ENCODE measurements at places on chromosomes 2 and 18.

DNA sequence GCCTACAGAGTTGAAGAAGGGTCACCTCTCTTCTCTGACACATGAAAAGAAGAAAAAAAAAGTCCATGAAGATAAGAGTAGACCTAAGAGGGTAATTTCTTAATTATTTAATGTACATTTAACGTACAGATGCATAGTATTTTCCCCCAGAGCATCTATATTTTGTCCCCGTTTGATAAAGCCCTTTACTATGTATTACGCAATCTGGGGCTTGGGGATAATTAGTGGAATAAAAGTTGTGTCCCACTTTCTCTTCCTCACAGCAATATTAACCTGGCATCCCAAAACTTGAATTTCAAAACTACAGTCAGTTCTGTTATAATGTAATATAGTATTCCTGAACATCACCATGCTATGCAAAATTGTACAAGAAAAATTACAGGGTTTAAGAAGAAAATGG, 254.1 kb downstream of the SUCLG1 start:
- DNase-seq: no peak

DNA sequence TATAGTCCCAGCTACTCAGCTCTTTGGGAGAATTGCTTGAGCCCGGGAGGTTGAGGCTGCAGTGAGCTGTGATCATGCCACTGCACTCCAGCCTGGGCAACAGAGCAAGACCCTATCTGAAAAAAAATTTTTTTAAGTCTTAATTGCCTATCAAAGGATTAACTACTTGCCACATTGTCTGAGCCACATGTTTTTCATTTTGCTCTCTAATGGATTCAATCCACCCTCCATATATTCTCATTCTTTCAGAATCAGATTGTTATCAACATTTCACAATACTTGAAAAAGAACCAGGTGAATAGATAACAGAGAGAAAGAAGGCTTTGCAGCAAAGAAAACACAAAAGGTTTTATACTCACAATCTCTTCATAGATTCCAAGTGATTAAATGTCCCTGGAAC, 61.0 kb downstream of the PXDN start:
- DNase-seq: no peak

GRCh38 chr2:107931412-107931811, 54.9 kb upstream of the SLC5A7 start:
- no peak for DNase-seq

- DNase-seq: no peak
Measured at GRCh38 chr18:48997985-48998831, 47.4 kb upstream of the SMAD7 start.

- no peak for DNase-seq
Measured at GRCh38 chr2:132607426-132608090, 62.4 kb downstream of the LYPD1 start.

DNA sequence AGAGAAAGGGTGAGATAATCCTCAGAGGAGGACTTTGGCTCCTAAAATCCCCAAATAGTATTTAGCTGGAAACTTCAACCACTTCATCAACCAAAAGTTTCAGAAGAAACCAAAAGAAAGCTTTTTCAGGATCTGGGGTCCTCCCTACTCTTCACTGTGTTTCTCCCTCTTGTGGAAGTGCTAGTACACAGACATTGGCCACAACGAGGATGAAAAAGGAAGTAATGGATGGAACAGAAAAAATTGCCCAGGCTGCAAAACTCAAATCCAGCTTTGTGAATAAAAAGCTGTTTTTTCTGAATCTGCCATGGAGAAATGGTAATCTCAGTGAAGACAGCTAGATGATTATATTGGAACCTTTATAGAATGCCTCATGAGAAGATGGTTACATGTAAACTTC, 4.0 kb downstream of the PID1 start:
- DNase-seq: no peak

DNA sequence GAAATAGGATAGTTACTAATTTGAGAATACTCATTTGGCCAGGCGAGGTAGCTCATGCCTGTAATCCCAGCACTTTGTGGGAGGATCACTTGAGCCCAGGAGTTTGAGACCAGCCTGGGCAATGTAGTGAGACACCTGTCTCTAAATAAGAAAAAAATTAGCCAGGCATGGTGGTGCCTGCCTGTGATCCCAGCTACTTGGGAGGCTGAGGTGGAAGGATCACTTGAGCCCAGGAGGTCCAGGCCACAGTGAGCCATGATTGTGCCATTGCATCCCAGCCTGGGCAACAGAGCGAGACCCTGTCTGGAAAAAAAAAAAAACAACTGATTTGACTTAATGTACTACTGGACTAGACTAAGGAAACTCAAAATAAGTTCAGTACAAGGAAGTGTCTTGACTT, 32.7 kb upstream of the ZNF638 start:
- no peak for DNase-seq

DNA sequence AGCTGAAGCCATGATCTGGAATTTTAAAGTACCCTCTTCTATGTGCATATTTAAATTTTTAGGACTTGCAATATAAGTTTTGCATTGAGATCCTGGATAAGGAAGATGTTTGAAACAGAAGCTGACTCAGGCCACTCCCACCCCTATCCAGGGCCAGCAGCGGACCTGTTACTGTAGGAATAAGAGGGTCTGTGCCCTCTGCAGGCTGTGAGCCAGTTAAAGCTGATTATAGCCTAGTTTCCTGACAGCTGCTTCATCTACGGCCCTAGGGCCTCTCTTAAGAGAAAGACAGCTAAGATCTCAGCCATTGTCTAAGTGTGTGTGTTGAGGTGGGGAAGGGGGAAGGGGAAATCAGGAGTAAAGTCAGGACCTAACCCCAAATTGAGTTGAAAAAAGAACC, 234.0 kb downstream of the HAUS1 start:
- DNase-seq: no peak

- no peak for DNase-seq
Measured at GRCh38 chr2:118974103-118974993, 32.4 kb downstream of the MARCO start.

DNA sequence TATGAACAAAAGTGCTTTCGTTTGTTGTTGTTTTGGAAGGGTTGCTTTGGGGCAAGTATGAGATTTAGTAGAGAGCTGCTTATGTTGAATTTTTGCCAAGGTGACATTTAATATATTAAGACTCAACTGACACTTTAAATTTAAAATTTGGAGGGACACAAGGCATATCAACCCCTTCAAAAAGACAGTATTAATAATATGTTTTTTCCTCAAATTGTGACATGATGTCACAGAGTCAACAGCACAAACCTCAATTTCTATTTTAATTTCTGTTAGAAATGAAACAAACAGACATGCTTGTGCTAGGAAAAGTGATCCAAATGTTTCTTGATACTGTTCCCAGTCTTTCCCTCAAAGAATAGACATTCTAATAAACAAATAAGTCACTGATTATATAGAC, 218.9 kb downstream of the CYRIA start:
- no peak for DNase-seq

- no peak for DNase-seq
Measured at GRCh38 chr2:106323337-106324013, 129.4 kb upstream of the UXS1 start.

GRCh38 chr18:11035814-11036495, 113.4 kb downstream of the PIEZO2 start:
- DNase-seq: no peak

DNA sequence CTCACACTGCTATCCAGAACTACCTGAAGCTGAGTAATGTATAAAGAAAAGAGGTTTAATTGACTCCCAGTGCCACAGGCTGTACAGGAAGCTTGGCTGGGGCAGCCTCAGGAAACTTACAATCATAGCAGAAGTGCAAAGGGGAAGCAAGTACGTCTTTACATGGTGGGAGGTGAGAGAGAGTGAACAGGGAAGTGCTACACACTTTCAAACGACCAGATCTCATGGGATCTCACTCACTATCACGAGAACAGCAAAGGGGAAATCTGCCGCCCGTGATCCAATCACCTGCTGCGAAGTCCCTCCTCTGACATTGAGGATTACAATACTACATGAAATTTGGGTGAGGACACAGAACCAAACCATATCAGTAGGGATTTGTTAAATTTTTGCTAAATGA, 150.4 kb upstream of the NXPH2 start:
- no peak for DNase-seq

DNA sequence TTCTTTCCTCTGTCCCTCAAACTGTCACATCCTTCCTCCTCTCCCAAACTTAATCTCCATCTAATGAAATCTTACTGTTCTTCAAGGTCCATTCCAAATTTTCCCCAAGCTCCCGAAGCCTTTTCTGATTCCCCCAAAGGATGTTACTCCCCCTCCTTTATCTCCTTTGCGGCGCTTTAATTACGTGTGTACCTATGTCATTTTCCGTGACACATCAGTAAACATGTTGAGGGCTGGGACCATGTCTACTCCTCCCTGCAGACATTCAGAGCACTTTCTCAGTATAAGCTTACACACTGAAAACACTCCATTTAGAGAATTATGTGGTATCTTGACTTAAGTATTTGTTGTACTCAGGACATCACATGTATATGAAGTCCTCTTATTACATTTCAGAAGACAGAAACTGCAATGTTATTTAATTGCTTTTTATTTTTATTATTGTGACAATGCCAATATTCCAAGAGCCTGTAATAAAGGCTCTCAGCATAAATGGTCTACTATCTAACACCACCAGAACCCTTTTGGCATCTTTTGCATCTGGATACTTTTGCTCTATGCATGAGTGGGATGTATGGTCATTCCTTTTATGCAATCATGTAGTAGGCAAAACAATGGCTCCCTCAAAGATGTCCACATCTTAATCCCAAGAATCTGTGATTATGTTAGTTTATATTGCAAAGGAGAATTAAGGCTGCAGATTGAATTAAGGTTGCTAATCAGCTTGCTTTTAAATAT, 1.8 kb downstream of the NMI start:
- no peak for DNase-seq

- DNase-seq: no peak
Measured at GRCh38 chr18:62336618-62337017, 11.5 kb downstream of the TNFRSF11A start.

DNA sequence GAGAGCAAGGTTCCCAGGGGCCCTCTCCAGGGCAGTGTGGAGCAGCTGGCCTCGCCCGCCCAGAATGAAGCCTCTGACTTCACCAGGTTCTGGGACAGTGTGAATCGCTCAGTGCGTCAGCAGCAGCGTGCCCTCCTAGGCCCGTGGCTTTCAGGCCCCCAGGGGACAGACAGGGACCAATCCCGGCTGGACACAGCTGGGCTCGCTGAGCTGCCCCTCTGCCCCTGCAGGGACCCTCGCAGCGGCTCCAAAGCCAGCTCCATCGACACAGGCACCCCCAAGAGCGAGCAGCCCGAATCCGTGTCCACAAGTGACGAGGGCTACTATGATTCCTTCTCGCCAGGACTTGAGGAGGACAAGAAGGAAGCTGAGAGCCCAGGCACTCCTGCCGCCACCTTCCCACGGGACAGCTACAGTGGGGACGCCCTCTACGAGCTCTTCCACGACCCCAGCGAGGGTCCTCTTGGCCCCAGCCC, 7.6 kb downstream of the AMER3 start:
- no peak for DNase-seq

Measured in GM18507 (cell line).